ENCODE measurements at places on chromosomes 2 and 18.

GRCh38 chr2:207243601-207244000 lies 77.9 kb upstream of the KLF7 start:
- no peak for DNase-seq

- no peak for DNase-seq
Measured at GRCh38 chr2:3627500-3628100, 30.4 kb upstream of the ALLC start.

DNA sequence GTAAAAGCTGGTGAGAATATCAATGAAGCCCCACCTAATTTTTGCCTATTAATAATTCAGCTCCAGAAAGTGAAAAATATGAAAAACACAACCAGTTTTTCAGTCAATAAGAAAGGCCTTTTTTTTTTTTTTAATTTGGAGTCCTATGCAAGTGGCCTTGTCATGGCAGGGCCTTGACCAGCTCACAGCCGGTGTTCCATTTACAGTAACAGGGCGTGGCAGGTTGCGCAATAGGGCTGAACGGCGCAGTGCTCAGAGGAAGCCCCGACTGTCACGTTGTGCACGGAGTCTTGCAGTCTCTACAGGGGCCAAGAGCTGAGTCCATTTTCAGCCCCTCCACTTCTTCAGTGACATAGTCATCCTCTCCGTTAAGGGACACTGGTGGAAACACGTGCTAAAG lies 184.1 kb upstream of the FN1 start:
- no peak for DNase-seq

DNA sequence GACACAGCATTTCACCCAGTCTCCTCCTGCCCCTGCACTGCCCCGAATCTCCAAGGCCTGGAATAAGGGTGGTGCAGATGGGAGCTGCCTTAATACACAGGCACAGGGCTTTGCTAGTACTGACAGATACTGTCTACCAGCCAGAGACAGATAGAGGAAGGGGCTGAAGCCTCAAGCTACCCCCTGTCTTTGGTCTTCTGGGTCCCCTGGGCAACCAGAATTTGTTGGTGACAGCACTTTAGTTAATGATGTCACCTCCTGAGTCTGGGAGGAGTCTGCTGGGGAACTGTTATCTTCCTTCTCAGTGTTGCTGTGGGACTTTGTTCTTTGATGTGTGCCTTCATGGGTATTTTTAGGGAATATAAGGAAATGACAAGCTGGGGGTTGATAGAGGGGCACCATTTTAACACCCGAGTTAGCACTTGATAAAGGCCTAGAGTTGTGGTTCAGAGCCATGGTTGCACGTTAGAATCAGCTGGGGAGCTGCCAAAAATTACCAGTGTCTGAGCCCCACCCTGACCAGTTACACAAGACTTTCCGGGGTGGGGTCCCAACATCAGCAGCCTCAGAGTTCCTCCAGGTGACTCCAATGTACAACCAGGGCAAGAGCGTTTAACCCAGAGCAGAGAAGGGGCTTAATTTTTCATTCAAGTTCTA lies 136.8 kb downstream of the SMAD7 start:
- DNase-seq: no peak

GRCh38 chr2:217834057-217834620 lies 168.7 kb downstream of the TNS1 start:
- no peak for DNase-seq

DNA sequence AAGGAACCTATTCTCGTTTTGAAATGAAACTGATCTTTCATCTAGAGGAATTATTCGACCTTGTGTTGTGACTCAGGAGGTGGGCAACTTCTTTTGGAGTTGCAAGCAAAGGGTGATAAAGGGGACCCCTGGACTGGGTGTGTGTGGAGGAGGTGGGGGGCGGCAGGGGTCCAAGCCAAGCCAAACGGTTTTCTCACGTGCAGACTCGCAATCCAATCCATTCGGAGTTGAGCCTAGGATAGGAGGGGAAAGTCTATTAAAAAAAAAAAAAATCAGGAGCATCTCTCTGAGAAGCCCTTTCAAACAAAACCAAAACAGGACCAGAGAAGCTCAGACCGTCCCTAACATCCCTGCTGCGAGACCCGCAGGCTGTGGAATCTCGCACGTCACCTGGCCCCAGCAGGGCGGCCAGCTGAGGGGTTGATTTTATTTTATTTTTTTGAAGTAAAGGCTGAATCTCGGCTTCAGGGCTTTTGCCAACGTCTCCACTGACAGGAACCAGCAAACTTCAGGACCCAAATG lies 3.7 kb upstream of the ZEB2 start:
- peak; percentile 55 for DNase-seq

GRCh38 chr2:10225291-10226037 lies 77.2 kb upstream of the HPCAL1 start:
- no peak for DNase-seq

DNA sequence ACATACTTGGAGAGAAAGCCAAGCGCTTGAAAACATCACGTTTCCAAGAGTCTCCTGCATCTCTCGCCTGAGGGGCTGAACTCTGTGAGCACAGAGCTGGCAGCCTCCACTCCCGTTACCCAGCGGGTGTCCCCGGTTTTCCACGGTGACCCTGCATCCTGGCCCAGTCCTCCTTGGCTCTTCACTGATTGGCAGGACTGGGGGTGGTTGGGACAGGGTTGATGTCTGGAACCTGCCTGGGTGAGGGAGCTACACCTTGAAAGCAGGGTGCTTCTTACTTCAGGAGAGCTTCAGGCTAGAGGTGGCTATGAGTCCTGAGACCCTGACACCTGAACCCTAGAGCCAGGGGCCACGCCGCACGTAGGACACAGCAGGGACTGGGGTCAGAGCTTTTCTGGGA lies 234.1 kb downstream of the DYSF start:
- DNase-seq: no peak

DNA sequence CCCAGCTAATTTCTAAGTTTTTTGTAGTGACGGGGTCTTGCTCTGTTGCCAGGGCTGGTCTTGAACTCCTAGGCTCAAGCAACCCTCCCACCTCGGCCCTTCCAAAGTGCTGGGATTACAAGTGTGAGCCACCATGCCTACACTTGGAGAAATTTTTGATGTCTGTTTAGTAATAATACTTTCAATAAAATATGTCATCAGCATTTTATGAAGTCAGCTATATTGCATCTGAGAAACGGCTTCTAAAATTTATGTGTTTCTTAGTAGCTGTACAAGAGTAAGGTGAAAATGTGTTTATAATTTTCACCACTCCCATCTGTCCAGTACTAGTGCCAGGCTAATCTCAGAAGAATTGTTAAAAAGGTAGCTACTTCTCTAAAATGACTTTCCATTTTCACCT lies 46.8 kb downstream of the GULP1 start:
- no peak for DNase-seq

DNA sequence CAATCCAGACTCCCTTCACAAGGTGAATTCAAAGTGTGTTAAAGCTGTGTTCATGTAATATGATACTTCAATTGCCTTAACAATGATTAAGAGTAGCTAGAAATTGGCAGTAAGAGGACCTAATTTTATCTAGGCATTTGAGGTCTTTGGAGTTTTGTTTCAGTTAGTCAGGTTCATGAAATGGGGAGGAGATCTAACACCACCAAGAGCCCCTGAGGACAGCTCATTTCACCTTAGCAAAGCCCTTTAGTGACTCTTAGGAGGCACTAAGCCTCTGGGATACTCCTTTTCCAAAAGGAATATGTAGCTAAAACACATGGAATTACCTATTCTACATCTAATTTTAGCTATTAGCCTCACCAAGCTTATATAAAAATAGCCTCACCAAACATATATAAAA lies 716.5 kb upstream of the RAB6C start:
- no peak for DNase-seq
